ENCODE measurements at places on chromosomes 16 and 17.

- DNase-seq: no peak
Observed at GRCh38 chr17:78172249-78173051, 4.1 kb downstream of the SYNGR2 start.

DNA sequence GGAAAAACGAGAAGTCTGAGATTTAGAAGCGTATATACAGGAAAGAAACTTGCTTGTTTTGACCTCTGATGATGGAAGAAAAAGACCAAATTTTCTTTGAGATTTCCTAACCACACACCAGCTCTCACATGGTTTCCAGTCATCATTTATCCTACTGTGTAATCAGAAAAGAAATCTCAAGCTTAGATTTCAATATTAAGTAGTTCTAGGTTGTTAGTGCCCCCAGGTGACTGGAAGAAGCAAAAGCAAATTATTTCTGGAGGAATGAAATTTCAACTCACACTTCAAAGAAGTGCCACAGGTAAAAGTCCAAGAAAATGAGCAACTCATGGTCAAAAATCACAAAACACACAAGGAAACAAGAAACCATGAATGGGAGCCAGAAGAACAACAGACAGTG, 51.8 kb upstream of the KDM6B start:
- DNase-seq: no peak

- no peak for DNase-seq
Observed at GRCh38 chr16:12350945-12351344, 374.4 kb downstream of the SNX29 start.

DNA sequence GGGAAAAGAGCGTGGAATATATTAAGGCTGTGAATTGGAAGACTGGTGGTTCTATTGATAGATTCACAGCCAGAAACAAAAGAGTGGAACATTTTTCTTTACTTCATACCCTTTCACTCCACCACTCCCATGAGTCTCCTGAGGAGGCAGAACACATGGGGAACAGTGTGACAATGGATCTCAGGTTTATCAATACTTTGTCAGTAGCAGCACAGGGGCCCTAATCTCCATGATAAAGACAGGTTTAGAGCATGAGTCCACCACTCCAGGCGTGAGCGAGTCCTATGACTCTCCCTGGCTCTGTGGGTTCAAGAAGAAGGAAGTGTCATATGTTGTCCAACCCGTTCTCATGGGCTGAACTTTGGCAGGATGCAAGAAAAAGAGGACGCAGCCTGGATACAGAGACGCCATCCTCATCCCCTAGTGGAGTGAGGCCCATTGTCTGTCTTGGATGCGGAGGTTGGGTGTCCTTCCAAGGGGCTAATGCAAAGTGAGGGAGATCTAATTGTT, 361.2 kb downstream of the TMEM114 start:
- DNase-seq: no peak

DNA sequence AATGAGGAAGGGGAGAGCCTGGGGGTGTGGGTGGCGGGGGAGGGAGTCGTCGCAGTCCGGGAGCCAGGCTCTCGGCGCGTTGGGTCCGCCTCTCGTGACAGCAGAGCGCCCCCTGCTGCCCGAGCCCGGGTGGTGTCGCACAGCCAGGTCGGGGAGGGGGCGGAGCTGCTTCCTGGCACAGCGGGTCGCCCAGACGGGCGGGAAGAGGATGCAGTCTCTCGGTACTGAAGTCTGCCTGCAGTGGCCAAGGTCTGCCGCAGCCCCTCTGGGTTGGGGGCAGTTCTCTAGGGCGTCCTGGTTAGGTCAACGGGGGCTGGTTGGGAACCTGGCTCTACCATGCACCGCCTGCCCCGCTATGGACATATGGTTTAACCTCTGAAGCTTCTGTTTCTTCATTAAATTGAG, 38.2 kb upstream of the CCDC182 start:
- peak; percentile 69 for DNase-seq

- DNase-seq: no peak
Observed at GRCh38 chr17:50453901-50454300, 14.8 kb downstream of the CHAD start.

DNA sequence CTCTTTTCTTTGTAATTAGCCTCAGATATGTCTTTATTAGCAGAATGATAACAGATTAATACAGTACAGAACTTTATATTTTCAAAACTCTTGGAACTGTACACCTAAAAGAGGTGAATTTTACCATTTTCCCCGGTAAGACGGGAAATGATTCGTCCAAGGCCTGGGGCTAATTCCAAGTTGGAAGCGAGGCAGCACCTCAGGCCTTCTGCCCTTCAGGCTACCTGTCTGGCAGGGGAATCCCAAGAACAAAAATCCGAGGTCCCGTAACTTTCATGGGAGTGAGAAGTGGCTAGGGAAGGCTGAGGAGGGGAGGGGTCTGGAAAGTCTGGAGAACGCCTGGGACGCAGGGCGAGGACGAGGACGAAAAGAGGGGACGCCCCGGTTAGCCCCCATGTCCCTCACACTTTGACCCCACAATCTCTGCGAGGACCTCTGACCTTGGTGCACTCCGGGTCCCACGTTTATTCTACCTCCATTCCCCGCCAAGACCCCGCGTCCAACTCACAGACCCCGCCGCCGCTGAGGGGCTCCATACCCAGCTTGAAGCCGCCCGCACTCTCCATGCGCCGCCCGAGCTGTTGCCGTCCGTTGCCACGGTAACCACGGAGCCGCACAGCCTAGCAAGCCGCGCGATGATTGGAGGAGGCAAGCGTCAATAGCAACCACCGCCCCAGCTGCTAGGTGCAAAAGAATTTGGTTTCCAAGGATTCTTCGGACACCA, at the start of gene HYDIN:
Gene HYDIN, minus strand, starts transcription at position 601 of the 724 bp plus-strand sequence. CDS start 43,827 bp downstream, outside the sequence.
- DNase-seq: no peak

GRCh38 chr17:34826332-34826731, 134.9 kb downstream of the CCT6B start:
- no peak for DNase-seq

- no peak for DNase-seq
Observed at GRCh38 chr17:47873200-47874090, 22.5 kb upstream of the SP6 start.

GRCh38 chr16:50313596-50314478, 47.5 kb downstream of the ADCY7 start:
- peak; percentile 32 for DNase-seq

DNA sequence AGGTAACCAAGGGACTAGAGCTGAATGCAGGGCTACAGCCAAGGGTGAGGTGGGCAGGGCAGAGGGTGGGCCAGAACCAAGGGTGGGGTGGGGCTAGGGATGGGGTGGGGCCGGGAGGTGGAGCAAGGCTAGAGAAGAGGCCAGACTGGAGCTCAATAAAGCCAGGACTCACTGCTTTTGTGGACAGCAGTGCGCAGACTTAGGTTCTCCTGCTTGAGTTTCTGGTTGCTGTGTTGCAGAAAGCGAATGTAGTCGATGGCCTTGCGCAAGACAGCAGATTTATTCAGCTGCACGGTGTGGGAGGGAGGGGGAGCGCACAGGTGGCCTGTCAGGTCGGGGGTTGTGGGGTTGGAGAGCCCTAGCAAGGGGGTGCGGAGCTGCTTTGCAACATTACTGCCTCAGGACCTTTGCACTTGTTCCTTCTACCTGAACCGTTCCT, 18.7 kb downstream of the SREBF1 start:
- DNase-seq: no peak

GRCh38 chr16:67415872-67416793, at the start of gene ZDHHC1:
Gene ZDHHC1, minus strand, starts transcription at chr16:67416477. Its CDS starts 8,702 bp downstream, at chr16:67407775.
- peak; percentile 52 for DNase-seq

DNA sequence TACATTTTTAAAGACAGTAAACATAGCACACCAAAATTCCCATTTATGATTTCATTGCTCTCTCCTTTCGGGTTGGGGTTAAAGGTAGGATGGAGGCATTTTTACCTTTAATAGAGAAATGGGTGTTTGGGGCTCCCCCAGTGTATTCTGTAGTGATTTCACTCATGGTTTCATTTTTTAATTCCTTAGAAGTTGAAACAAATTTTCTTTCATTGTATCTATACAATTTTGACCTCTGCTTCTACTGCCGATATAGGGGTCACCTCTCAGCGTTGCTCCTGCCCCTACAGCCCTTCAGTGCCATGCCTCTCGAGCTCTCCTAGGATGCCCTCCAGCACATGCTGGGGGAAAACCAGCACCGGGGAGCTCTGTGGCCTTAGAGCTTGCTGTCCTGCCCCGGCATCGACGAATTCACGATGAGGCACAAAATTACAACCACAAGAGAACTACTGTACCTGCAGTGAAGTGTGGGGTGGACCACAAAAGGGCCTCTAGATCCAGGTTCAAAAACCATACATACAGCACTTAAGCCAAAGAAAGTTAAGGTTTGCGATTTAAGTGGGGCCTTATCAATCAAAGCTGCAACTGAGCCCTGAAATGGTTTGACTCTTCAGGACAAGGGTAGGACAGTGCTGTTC, 39.3 kb downstream of the LITAFD start:
- no peak for DNase-seq

- DNase-seq: no peak
Observed at GRCh38 chr17:45318561-45319230, 1.9 kb upstream of the MAP3K14 start.

GRCh38 chr16:12016291-12016947, 39.9 kb downstream of the SNX29 start:
- DNase-seq: no peak

DNA sequence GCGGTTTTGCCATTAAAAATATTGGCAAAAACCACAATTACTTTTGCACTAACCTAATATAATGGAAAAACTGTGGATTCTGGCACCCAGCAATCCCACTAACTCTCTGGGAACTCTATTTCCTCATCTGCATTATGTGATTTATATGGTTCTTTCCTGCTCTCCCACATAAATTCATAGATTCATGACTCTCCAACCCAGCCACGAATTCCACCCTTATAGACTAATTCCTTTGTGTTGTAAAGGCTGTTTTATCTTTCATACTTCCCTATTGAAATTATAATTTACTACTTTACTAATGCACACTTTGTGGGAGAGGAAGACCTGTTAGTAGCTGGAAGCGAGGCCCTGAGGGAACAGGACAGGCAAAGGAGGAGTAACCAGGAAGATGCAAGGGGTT, 88.4 kb upstream of the GNAO1 start:
- DNase-seq: no peak

- no peak for DNase-seq
Observed at GRCh38 chr17:62014526-62014925, 50.6 kb downstream of the MED13 start.

- peak; percentile 33 for DNase-seq
Observed at GRCh38 chr16:81478876-81479511, 34.4 kb downstream of the CMIP start.

- DNase-seq: no peak
Observed at GRCh38 chr16:72001180-72001874, 1.1 kb upstream of the PKD1L3 start.

GRCh38 chr17:73867056-73867455, 222.8 kb upstream of the SDK2 start:
- no peak for DNase-seq

DNA sequence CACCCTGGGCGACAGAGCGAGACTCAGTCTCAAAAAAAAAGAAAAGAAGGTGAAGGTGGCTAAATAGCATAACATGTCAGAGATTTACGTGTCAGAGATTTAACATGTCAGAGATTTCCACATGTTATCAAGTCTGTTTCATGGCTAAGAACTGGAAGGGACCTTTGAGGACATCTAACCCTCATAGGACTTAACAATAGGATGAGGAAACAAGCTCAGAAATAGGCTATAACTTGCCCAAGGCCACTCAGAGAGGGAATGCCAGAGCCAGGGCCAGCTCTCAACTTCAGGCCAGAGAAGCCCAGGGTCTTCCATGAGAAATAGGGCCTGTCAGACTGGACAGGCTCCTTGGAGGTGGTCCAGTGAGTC, 26.8 kb upstream of the ZNF629 start:
- no peak for DNase-seq

- DNase-seq: no peak
Observed at GRCh38 chr16:15033309-15033707, 22.6 kb downstream of the NTAN1 start.

DNA sequence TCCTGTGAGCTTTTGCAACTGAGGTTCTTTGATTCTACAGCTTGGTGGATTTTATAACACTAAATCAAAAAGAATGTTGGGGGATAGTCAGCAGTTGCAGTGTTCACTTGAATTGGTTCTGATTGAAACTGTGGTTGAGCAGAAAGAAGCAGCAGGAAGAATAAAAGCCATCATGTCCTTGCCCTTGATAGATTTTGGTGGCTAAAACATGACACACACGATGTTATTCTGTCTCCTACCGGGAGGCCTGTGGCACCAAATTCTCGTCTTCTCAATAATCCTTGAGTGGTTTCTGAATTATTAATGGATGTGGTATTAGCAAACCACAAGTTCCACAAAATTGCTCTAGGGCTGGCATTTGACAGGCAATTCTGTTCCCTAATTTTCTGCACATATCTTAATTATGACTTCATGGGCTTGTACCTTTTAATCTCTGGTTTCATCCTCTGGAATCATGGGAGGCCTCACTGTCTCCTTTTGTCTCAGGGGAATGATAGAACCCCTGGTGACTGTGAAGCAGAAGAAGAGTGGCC, 338.2 kb downstream of the SNX29 start:
- no peak for DNase-seq

GRCh38 chr17:64240741-64241347, 22.2 kb downstream of the TEX2 start:
- no peak for DNase-seq

GRCh38 chr17:57682701-57683100, 62.4 kb downstream of the CCDC182 start:
- no peak for DNase-seq

DNA sequence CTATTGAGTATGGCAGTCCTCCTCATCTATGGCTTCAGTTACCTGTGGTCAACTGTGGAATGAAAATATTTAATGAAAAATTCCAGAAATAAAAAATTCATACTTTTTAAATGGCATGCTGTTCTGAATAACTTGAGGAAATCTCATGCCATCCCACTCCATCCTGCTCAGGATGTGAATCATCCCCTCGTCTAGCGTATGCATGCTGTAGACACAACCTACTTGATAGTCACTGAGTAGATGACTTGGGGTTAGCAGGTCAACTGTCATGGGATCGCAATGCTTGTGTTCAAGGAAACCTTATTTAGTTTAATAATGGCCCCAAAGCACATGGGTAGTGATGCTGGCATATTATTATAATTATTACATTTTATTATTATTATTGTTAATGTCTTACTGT, 4.8 kb upstream of the VAC14 start:
- no peak for DNase-seq

- DNase-seq: no peak
Observed at GRCh38 chr16:27251541-27252205, 16.9 kb downstream of the NSMCE1 start.

GRCh38 chr16:84065536-84066132, 23.0 kb upstream of the SLC38A8 start:
- DNase-seq: peak; percentile 26

GRCh38 chr16:73319737-73320136, 271.8 kb upstream of the ZFHX3 start:
- no peak for DNase-seq

GRCh38 chr17:10003705-10004104, 98.6 kb upstream of the RCVRN start:
- no peak for DNase-seq

GRCh38 chr17:61452301-61453290, at the start of gene TBX4:
Gene TBX4, plus strand, starts transcription at chr17:61452422. Its CDS starts 4,069 bp downstream, at chr17:61456491.
- no peak for DNase-seq

Data from CD4-positive, alpha-beta T cell treated with Interleukin-12 subunit alpha and Interleukin-12 subunit beta, for 1 hour (primary cell).